GM23248 (cell line): ENCODE measurements at places on chromosomes 6 and 20. TPM values are rescaled to one million over a fixed set of nuclear protein-coding genes. Genes with fewer than 3 reads are reported as not detected.

GRCh38 chr6:47303342-47303741, 6.4 kb downstream of the TNFRSF21 start:
- no peak for DNase-seq

DNA sequence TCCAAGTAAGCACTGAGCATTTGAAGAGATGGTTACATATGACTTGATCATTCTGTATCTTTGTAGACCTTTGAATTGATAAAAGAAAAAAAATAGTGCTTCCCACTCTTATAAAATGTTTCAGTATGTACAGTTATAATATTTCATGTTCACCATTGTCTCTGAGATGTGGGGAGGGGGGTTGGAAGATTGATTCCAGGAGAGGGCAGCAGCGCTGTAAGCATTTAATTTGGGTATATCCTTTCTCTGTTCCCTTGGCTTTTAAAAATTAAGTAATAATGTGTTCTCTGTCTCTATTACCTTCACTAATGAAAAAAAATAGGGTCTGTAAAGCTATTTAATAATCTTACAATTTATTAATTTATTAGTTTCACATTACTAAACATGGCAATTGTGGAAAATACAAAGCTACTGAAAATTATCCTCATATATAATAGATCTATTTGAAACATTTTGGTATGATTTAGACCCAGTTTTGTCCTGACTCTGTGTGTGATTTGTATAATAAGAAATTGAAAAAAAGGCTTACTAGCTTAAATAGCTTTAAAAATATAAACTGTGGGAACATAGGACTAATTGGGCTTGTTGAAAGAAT, 341.2 kb downstream of the CDKAL1 start:
- peak; percentile 38 for DNase-seq

C20orf144 gene
- total RNA-seq: 0.63 TPM in 1 of 2 replicates, not detected in the other

CRISP3 gene
- total RNA-seq: not detected in 2 replicates

DNA sequence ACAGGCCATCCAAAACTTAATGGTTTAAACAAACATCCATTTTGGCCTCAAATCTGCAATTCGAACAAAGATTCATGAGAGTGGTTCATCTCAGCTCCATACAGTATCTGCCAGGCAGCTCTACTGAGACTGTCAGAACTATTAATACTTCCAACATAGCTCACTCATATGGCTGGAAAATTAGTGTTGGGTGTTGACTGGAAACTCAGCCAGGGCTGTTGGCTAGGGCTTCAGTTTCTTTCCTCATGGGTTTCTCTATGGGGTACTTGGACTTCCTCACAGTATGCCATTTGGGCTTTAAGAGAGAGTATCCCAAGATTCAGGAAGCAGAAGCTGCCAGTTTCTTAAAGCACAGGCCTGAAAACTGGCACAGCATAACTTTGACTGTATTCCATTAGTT, 240.3 kb downstream of the TPBG start:
- DNase-seq: no peak

DUSP15 gene
- total RNA-seq: not detected in 2 replicates
